ENCODE measurements at places on chromosomes 11 and 22. TPM values are rescaled to one million over a fixed set of nuclear protein-coding genes. Genes with fewer than 3 reads are reported as not detected.

Gene GP1BB
- total RNA-seq = 1.0 TPM

Gene NRXN2
- total RNA-seq = 7.6 TPM

DNA sequence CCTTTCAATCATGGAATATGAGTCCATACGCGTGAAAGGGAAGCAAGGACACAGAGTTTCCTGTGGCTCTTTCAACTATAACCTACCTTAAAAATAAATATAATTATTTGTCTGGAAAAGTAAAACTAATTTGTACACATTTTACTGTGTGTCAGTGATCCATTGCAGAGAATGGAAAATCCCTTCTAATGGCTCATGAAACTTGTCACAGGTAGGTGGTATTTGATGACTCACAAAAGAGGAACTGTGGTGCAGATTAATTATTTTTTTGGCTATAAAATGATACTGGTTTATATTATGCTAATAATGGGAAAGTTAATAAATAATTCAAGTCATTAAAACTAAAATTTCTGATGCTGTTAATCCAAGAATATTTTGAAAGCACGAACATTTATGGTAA, 792.2 kb downstream of the METTL15 start:
- no peak overlapping the region for H3K27ac ChIP-seq

DNA sequence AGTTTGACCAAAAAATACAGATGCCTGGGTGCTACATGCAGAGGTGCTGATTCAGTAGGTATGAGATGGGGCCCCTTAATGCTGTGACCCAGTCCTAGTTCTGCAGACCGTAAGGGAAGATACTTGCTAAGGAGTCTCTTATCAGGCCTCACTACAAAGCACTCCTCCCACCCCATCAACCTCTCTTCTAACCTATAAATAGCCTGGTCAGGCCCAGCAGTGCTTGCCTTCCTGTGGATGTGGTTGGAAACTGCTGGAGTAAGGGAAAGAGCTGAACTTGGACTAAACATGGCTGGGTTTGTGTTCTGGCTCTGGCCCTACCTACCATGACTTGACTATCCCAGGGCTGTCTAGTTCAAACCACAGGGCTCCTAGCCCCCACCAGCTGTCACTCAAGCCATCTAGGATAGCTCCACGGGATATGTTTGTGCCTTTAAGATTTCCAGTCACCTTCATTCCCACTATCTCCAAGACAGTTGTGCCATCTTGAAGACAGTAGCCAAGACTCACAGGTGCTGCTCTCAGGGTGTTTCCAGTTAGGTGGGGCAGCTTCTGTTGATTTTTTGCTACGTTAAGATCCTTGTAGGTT, 9.5 kb upstream of the DKK3 start:
- no peaks in the 10 kb centered on the region for H3K27me3 ChIP-seq
- no peak overlapping the region for H3K27ac ChIP-seq
- no peak for DNase-seq

DNA sequence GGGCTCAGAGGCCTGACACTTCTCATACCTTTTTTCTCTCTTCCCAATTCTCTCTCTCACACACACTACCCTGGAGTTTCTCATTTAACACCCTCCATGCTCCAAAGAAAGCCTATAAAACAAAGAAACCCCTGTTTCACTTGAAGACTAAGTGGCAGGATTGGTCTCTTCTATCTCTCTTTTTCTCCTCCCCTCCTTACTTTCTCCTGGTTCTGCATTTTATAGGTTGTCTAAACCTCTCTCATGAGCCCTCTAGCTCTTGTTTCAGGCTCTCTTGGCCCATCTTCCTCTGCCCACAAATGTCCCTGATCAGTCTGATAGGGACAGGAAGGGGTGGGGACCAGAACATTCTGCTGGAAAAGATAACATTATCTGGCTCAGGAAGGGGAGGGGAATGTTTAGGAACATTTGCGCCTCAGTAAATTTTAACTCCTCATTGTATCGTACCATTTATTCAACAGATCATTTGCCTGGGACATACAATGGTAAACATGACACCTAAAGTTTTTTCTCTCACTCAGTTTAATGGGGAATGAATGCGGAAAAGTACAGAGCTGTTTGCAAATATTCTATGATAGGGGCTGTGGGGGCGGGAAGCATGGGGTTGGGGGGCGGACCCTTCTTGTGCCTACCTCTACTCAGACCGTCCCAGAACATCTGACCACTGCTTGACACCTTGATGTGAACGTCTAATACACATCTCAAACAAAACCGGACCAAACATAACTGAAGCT, 10.8 kb downstream of the CRYBA4 start:
- H3K27ac ChIP-seq = no peak overlapping the region
- peaks cover 9% of the 10 kb centered on the region for H3K4me1 ChIP-seq
- DNase-seq = no peak
- no peak overlapping the region for H3K4me3 ChIP-seq

DNA sequence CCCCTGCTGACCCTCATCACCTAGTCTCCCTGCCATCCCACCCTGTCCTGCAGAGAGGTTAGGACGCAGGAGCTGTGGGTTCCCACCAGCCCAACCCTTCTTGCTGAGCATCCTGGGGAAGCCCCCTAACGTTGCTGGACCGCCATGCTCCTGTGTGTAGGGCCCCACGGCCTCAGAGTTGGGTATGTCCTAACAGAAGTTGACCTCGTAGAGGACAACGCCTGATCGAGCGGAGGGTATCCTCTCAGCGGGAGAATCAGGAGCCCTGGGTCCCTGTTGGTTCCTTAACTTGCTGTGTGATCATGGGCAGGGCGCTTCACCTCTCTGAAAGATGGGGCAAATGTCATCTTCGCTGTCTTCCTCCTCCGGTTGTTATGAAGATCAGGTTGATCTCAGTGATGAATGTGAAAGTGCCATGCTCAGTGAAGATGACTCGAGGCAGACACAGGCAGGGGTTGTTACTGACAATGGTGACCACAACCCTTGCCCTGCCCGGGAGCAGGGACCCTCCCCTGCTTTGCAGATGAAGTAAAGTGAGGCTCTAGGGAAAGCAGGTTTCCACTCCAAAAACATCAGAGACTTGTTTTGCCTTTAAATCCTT, 19.3 kb upstream of the CD5 start:
- DNase-seq = no peak
- no peaks in the 10 kb centered on the region for H3K36me3 ChIP-seq
- H3K27ac ChIP-seq = no peak overlapping the region
- H3K4me3 ChIP-seq = no peak overlapping the region
- no peaks in the 10 kb centered on the region for H3K4me1 ChIP-seq

All from Caco-2 (cell line).